ENCODE measurements at places on chromosomes 16 and 17.

GRCh38 chr16:82439678-82440293, 187.0 kb upstream of the CDH13 start:
- DNase-seq: no peak

- no peak for DNase-seq
Measured at GRCh38 chr17:66682283-66682682, 152.6 kb upstream of the CACNG5 start.

DNA sequence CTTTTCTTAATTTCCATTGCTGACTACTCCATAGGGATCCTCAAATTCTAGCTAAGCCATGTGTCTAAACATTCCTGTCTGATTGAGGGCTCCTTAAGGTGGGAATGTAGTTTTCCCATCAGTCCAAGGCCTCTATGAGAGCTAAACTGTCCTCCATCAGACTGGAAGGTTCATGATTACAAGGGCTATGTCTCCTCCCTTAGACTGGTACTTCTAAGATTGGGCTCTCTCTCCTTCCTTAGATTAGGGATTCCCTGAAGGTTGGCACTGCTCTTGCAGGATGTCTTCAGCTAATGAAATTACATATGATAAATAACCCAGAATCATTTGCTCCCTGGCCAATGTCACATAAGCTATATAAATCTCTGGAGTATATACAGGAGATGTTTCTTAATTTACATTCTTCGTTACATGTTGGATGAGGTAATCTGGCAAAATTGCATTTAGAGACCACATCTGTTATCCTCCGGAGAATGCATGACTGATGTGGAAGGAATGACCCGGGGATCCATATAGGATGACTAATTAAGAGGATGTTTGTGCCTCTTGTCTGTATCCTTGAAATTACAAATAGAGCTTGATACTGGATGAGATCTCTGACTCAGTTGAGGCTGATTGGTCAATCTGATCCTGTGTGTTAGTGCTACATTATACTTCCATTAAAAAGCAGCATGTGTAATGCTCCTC, 14.2 kb downstream of the B4GALNT2 start:
- no peak for DNase-seq

DNA sequence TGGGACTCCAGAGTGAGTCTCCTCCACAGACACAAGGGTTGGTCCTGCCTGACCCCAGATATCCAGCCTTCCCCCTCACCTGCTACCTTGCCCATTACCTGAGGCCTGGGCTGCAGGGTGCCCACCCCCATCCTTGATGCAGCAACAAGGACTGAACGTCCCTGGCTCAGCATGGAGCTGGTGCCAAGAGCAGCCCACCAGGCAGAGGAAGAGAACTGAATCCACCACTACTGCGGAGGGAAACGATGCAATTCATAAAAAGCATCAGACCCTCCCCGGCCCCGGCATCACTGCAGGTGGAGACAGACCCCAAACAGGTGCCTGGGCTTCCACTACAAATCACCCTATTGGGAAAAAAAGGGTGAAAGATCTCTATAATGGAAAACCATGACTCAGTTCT, 131.0 kb upstream of the TNRC6C start:
- DNase-seq: no peak

GRCh38 chr17:82565551-82565950, 46.0 kb downstream of the FOXK2 start:
- DNase-seq: no peak

DNA sequence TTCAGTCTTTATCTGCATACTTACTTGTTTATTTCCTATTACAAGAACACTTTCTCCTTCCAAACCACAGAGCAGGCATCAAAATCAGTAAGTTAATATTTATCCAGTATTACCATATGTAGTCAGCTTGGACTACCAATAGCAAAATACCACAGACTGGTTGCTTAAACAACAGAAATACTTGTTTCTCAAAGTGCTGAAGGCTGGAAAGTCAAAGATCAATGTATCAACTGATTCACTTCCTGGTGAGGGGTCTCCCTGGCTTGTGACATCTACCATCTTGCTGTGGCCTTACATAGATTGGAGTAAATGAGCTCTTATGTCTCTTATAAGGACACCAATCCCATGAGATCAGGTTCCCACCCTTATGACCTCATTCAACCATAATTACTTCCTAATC, 2.6 kb downstream of the STXBP4 start:
- no peak for DNase-seq

- peak; percentile 67 for DNase-seq
Measured at GRCh38 chr16:55444754-55445485, 34.1 kb upstream of the MMP2 start.

- no peak for DNase-seq
Measured at GRCh38 chr16:20673882-20674683, 23.4 kb downstream of the ACSM1 start.

DNA sequence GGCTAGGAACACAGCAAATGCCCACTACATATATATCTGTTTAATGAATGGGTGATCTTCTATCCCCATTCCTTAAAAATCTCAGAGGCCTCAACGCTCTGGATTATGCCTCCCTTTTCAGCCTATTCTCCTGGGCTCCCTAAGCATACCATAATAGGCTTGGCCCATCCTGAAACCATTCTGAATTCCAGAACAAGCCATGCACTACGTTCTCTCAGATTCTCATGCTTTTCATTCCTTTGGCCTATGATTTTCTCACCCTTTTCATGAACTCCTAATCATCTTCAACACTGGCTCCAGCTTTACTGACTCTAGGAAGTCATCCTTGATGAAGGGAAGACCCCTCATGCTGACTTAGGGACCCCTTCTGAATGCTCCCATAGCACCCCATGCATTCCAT, 71.1 kb downstream of the RPGRIP1L start:
- no peak for DNase-seq

DNA sequence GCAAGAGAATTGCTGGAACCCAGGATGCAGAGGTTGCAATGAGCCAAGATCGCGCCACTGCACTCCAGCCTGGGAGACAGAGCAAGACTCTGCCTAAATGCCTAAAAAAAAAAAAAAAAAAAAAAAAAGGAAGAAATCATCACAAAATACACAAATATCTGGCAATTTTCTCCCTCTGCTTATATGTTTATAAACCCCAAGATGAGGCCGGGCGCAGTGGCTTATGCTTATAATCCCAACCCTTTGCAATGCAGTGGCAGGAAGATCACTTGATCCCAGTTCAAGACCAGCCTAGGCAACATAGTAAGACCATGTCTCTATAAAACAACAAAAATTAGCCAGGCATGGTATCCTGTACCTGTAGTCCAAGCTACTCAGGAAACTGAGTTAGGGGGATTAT, 21.5 kb downstream of the MED1 start:
- DNase-seq: no peak

GRCh38 chr16:85321509-85322271, 209.4 kb upstream of the CIBAR2 start:
- peak; percentile 99 for DNase-seq

- peak; percentile 56 for DNase-seq
Measured at GRCh38 chr16:31253642-31254045, 6.1 kb upstream of the ITGAM start.

GRCh38 chr16:69924777-69925191, 26.4 kb upstream of the CLEC18A start:
- no peak for DNase-seq

DNA sequence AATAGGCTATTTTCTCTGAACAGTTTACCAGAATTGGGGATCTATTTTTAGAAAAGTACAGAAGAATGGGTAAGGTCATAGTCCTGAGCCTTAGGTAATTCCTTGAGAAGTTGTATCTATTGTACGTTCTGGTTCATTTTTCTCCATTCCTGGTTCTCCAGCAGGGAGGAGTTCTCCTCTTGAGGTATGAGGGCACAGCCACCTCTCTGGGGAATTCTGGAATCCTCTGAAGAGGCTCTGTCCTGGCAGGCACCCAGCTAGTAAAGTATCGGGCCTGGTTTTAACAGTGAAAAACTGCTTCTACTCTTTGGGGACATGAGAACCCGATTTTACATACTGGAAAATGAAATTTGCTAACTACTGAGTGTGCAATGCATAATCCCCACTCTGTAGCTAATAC, 19.6 kb upstream of the PMFBP1 start:
- DNase-seq: no peak
